MCF 10A (cell line): ENCODE measurements at places on chromosomes 7 and 10.

- no peak for DNase-seq
Measured at GRCh38 chr10:72349438-72349837, 5.3 kb downstream of the DNAJB12 start.

- DNase-seq: no peak
Measured at GRCh38 chr7:139648941-139649425, 125.5 kb downstream of the CLEC2L start.

DNA sequence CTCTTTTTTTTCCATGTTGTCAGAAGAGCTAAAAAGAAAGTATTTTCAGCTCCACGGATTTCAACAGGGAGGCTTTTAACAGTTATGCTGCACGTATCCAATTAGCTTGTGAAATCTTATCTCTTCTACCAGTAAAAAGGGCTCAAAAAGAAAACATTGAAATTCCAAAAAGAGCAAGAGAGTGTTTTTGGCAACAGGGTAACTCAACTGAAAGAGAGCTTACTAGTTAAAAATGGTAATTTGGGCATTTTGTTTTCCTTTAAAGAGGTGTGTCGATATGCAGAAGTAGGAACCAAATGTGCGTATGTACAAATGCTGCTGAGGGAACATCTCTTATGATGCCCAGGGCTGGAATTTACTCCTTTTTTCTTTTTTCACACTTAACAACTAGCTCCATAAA lies 292.8 kb downstream of the PRKG1 start:
- no peak for DNase-seq

DNA sequence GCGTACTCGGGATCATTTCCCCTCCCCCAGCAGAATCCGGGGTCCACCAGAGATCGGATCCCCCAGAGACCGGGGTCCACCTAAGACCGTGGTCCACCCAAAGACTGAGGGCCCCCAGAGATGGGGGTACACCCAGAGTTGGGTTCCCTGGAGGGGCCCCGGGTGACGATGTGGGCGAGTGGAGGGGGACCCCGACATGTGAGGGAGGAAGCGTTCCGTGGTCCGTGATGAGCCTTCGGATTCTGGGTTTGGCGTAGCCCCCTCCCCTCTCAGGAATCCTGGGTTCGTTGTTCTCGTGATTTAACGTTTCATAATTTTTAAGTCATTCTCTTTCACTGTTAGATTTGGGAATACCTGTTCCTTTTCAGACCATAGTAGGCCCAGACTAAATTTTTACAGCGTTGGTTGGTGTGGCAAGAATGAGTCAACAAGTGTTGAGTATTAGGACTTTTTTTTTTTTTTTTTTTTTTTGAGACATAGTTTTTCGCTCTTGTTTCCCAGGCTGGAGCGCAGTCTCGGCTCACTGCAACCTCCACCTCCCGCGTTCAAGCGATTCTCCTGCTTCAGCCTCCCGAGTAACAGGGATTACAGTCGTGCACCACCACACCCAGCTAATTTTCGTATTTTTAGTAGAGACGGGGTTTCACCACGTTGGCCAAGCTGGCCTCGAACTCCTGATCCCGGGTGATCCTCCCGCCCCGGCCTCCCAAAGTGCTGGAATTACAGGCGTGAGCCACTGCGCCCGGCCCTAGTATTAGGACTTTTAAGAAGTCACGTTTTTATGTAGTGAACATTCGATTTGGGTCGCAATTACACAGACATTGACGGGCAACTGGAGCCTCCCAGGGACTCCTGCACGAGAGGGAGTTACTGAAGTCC lies 672 bp downstream of the GTPBP4 start:
- peak; percentile 19 for DNase-seq

DNA sequence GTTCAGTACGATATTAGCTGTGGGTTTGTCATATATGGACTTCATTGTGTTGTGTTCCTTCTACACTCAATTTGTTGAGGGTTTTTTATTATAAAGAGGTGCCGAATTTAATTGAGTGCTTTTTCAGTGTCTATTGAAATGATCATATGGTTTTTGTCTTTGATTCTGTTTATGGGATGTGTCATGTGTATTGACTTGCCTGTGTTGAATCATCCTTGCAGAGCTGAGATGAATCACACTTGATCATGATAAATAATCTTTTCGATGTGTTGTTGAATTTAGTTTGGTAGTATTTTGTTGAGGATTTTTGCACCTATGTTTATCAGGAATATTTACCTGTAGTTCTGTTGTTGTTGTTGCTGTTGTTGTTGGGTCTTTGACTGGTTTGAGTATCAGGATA lies 39.8 kb downstream of the ATOH7 start:
- peak; percentile 19 for DNase-seq

DNA sequence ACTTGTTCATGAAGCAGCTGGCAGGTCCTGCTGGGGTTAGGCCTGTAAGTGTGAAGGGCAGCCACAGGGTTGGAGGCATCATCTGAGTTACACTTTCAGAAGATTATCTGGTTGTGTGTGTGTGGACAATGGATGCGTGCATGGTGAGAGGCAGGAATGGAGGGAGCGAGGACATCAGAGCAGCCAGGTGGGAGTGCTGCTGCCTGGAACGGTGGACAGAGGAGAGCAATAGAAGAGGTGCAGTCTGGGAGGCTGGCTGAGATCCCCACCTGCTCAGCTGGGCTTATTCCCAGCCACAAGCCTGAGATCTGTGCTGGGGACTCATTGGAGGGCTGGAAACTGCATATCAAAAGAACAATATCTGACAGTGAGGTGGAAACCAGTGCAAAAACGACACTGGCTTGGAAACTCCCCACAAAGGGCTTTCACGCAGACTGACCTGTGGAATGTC lies 17.9 kb downstream of the ZNF488 start:
- DNase-seq: no peak

GRCh38 chr7:47474937-47475879 lies 106.7 kb downstream of the TNS3 start:
- peak; percentile 98 for DNase-seq

DNA sequence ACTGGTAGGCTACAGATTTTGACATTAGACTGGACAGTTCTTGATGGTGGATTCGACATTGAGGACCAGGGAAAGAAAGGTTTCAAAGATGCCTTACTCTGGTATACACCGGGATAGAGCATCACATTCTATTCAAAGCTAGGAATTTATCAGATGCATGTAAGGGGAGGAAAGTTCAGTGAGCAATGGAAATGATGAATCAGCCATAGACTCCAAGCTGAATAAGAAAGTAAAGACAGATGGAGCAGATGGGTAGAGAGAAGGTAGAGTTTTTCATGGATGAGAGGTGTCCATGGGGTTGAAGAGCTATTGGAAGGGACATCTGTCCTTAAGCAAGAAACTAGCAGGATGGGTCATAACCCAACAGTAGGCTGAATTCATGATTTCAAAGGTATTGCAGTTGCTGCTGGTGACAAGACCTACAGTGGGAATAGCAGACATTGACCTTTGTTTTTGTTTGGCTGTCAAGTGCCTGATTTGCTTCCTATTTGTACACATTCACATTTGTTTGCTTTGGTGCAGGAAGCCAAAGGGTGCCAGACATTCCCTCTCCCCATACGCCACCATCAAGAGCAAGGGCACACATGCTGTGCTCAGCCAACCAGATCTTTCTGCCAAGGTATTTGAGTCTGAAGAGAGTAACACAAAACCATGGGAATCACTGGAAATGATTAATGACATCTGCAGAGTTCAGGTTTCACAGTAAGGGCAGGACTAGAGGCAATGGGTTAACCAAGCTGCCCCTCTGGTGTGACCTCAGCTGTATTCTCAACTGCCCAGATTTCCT lies 8.6 kb upstream of the CACUL1 start:
- no peak for DNase-seq

GRCh38 chr7:105691680-105692564 lies 110.6 kb upstream of the EFCAB10 start:
- DNase-seq: peak; percentile 92
